ENCODE measurements at places on chromosomes 12 and 14. TPM values are rescaled to one million over a fixed set of nuclear protein-coding genes. Genes with fewer than 3 reads are reported as not detected.

- DNase-seq: no peak
- H3K27ac ChIP-seq: no peak overlapping the region
- H3K4me1 ChIP-seq: no peaks in the 10 kb centered on the region
- H3K27me3 ChIP-seq: no peaks in the 10 kb centered on the region
- H3K4me3 ChIP-seq: no peak overlapping the region
- no peaks in the 10 kb centered on the region for H3K36me3 ChIP-seq
These were observed 13.9 kb downstream of the ATL1 start for GRCh38 chr14:50573862-50574261.

Gene KCNC2
- total RNA-seq: not detected

DNA sequence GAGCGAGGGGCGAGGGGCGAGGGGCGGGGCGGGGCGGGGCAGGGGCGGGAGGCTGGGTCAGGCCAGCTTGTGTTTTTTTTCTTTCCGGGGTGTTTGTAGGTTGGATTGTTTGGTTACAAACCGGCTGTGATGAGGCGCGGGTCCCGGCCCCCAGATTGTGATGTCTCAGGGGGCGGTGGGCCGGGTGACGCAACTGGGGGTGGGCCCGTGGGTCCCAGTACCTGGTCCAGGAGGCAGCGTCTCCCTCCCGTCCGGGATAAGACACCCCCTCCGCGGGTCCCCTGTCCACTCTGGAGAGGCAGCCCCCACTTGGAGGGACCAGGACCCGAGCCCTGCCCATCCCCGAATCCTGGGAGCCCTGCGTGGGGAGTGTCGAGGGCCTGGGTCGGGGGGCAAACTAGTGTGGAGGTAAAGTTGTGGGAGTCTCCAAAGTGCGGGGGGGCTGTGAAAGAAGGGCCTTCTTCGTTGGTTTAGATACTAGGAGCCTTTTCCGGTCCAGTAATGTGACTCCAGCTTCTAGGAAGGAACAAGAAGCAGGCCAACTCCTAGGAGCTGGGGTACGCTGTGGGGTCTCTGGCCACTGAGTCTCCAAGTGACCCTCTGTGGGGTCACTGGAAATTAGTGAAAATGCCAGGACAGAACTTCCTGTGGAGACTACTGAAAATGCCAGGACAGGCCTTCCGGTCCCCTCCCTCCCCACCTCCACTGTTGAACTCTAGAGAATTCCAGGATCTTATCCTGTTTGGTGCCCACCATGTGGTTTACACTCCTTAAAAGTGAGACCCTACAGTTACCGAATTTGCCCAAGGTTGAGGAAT, 579 bp upstream of the CLMN start:
- no peaks in the 10 kb centered on the region for H3K36me3 ChIP-seq
- no peak overlapping the region for H3K4me3 ChIP-seq
- peaks cover 3% of the 10 kb centered on the region for H3K4me1 ChIP-seq

DNA sequence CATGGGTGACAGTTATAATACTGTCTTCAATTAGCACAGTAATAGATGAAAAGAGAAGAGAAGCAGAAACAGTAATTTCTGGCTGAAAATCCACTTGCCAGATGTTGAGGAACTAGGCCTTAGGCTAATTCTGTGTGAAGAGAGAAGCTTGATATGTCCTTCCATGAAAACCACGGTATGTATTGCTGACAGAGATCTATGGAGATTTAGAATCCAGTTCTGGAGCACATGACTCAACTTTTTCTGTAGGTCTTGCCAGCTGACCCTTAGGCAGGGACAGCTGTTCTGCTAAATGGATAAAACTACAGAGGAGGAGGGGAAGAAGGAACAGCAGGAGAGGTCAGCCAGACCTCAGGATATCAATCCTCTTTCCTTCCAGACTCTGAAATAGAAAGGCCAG, 211.5 kb downstream of the PRKD1 start:
- no peaks in the 10 kb centered on the region for H3K4me1 ChIP-seq
- no peaks in the 10 kb centered on the region for H3K36me3 ChIP-seq
- no peak overlapping the region for H3K4me3 ChIP-seq
- DNase-seq: no peak
- no peak overlapping the region for H3K27ac ChIP-seq
- no peaks in the 10 kb centered on the region for H3K27me3 ChIP-seq

DNA sequence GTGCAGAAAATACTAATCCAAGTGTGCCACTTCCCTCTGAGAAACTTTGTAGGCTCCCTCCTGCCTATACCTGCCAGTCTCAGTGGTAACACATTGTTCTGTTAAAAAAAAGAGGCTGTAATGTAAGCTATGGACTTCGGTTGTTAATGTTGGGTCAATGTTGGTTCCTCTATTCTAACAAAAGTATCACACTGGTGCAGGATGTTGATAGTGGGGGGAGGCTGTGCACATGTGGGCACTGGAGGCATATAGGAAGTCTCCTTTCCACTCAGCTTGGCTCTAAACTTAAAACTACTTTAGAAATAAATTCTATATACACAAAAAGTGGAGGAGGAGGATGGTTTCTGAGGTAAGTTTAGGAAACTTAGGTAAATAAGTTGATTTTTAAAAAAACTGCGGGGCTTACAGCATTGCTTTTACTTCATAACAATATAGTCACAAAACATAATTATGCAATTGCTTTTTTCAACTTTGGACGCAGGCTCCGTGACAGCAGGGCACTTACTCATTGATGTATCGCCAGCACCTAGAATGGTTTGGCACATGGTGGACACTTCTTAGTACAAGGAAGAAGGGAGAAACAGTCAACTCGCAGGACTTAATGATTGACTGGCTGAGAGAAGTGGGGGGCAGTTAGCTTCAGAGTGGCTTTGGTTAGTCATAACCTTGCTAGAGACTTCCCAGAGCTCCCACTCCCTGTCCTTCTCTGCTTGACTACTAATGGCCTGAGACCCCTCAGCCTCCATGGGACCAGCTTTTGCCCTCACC, 7.9 kb upstream of the NYNRIN start:
- H3K27ac ChIP-seq: no peak overlapping the region
- peak; percentile 10 for DNase-seq
- no peak overlapping the region for H3K4me3 ChIP-seq

Gene NAV3
- total RNA-seq: 37.8 TPM

Gene VAMP1
- 6.6 TPM for total RNA-seq

DNA sequence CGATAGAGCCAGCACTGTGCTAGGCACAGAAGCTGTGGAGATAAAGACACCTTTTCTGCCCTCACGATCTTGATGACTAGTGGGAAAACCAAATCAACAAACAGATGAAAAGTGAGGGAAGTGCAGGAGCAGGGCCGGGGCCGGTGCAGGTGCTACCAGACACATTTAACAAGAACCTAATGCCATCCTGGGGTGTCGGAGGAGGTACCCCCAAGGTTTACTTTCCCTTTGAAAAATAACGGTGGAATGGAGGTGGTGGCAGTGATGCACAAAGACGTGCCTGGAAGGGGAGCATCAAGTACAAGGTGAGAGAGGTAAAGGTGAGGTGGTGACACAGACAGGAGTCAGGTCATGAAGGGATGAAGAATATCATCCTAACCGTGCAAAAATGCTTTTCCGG, 22.1 kb downstream of the SLC6A13 start:
- DNase-seq: no peak
- no peak overlapping the region for H3K27ac ChIP-seq
- no peak overlapping the region for H3K4me3 ChIP-seq
- peaks cover 2% of the 10 kb centered on the region for H3K27me3 ChIP-seq
- H3K4me1 ChIP-seq: no peaks in the 10 kb centered on the region
- H3K36me3 ChIP-seq: no peaks in the 10 kb centered on the region

Gene KDM2B
- 34.3 TPM for total RNA-seq

GRCh38 chr12:96445691-96446583, 43.4 kb upstream of the CFAP54 start:
- H3K27me3 ChIP-seq: no peaks in the 10 kb centered on the region
- no peak overlapping the region for H3K4me3 ChIP-seq
- peak; percentile 100 for DNase-seq
- H3K4me1 ChIP-seq: peaks cover 51% of the 10 kb centered on the region
- peak overlapping the region; percentile 99 for H3K27ac ChIP-seq

Gene PIWIL1
- total RNA-seq: not detected

Gene FAM181A
- total RNA-seq: not detected

DNA sequence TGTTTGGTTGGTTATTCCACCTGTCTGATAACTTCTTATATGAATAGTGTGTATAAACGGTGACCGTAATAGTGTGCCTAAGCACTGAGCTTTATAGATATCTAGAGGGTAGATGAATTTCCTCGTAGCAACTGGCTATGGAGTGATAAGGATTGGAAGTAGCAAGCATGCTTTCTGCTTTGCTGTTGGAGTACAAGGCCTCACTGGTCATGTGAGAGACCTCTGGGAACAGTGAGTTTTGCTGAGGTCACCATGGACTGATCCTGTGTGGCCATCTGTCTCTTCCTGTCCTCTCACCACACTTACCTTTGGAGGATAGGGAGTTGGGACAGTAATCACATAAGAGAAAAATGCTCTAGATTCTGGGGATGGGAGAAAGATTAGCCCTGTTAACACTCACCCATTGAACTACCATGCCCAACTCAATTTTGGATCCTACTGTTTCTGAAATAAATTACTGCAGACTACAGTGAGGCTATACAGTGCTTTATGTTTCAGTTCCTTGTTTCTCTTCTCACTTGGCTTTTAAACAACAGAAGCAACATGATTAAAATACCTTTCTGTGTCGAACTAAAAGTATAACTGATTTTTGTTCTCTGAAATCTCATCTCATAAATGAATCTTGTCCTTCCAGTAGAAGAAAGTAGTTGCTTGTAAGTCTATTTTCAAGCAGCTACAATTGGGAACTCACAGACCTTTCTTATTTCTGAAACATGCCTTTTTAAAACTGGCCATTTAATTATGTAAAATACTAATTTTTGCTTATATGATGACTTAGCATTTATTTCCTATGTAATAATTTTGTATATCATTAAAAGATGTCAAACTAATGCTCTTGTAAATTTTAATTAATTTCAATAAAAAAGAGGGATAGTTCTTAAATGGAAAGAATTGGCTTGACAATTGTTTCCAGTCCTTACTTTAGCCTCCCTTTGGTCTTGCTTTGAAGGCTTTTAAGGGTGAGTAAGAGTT, 8.3 kb downstream of the TMX1 start:
- no peak overlapping the region for H3K27ac ChIP-seq
- no peak overlapping the region for H3K4me3 ChIP-seq
- H3K27me3 ChIP-seq: no peaks in the 10 kb centered on the region
- H3K4me1 ChIP-seq: no peaks in the 10 kb centered on the region
- no peak for DNase-seq
- H3K36me3 ChIP-seq: peaks cover 13% of the 10 kb centered on the region

Gene SLC35E3
- 13.8 TPM for total RNA-seq

DNA sequence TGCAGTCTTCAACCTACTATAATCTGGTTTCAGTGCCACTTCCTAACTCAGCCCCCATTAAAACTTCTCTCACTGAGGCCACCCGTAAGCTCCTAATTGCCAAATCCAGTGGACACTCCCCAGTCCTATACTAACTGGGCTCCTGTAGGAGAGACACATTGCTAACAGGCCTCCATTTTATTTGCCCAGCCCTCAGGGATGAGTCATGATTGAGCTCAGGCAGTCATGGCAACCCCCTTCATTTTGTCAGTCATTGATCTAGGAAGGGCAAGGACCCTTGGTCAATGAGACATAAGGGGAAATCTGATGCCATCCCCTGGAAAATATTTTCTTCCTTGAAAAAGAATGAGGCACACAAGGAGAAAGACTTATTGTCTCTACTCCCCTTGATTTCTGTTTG, 70.1 kb upstream of the HIF1A start:
- H3K36me3 ChIP-seq: no peaks in the 10 kb centered on the region
- H3K27ac ChIP-seq: no peak overlapping the region
- H3K27me3 ChIP-seq: no peaks in the 10 kb centered on the region
- H3K4me3 ChIP-seq: no peak overlapping the region
- no peak for DNase-seq

Gene C1QL4
- total RNA-seq: not detected

Gene TAS2R7
- not detected for total RNA-seq

DNA sequence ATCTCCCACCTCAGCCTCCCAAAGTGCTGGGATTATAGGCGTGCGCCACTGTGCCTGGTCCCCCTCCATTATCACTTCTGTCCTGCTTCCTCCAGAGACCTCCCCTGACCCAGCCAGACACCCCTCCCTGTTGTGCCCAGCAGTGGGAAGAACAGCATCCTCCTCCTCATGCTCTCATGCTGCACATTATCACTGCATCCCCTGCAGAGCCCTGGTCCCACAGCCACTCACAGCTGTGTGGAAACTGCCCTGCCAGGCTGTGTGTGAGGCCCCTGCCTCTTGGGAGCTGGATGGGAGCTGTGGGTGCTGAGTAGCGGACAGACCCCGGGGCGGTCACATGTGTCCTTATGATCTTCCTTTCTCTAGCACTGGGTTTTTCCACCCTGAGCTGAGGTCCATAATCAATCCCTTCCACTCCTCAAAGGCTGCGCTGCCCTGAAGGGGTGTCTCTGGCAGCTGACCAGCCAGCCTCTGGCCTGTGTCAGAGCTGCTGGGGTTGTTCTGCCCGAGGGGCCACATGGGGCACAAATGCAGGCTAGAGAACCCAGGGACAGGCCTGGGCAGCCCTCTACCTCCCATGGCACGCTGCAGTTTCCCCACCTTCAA, 9.2 kb downstream of the HIP1R start:
- no peak for DNase-seq
- H3K27me3 ChIP-seq: no peaks in the 10 kb centered on the region
- peaks cover 31% of the 10 kb centered on the region for H3K4me1 ChIP-seq
- H3K4me3 ChIP-seq: no peak overlapping the region

DNA sequence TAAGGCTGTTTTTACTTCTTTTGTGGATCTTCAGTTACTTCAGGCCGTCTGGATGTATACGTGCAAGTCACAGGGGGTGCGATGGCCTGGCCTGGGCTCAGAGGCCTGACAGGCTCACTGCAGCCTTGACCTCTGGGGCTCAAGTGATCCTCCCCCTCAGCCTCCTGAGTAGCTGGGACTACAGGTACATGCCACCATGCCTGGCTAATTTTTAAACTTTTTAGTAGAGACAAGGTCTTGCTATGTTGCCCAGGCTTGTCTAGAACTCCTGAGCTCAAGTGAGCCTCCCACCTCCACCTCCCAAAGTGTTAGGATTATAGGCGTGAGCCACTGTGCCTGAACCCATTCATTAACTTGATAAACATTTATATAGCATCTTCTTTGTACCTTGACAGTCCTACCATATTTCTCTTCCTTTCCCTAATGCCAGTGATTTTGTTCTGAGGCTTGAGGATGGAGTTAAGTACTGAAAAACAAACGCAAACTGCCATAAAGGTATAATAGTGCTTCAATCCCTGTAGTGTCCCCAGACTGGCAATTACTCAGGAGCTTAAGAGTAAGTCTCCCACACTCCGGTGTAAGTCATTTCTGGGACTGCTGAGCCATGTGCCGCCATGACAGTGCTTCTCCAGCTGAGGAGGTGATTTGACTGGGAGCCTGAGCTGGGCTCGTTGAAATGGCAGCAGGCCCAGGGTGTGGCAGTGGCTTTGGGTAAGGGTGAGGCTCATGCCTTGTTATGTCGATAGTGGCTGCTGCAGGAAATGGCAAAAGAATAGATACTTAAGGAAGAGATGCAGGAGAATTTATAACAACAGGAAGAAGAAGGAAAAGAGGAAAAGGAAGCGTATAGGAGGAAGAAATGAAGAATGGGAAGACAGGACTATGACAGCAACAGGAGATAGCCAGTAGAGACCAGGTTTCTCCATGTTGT, 43.7 kb upstream of the HECTD1 start:
- H3K36me3 ChIP-seq: no peaks in the 10 kb centered on the region
- H3K4me3 ChIP-seq: no peak overlapping the region
- DNase-seq: no peak
- no peaks in the 10 kb centered on the region for H3K4me1 ChIP-seq
